ENCODE measurements at places on chromosomes 6 and 20. TPM values are rescaled to one million over a fixed set of nuclear protein-coding genes. Genes with fewer than 3 reads are reported as not detected.

Gene PGBD1
- 4.8 TPM for total RNA-seq

Gene CST2
- not detected for total RNA-seq

Gene RHAG
- total RNA-seq = not detected

Gene KCNK5
- 3.5 TPM for total RNA-seq

Gene SLC4A11
- total RNA-seq = 0.74 TPM
